ENCODE measurements at places on chromosomes 12 and 14. TPM values are rescaled to one million over a fixed set of nuclear protein-coding genes. Genes with fewer than 3 reads are reported as not detected.

The TMEM119 gene
- 7.2 TPM for total RNA-seq

The STON2 gene
- total RNA-seq, result 15.1 TPM

The TTC9 gene
- total RNA-seq, result 0.66 TPM

DNA sequence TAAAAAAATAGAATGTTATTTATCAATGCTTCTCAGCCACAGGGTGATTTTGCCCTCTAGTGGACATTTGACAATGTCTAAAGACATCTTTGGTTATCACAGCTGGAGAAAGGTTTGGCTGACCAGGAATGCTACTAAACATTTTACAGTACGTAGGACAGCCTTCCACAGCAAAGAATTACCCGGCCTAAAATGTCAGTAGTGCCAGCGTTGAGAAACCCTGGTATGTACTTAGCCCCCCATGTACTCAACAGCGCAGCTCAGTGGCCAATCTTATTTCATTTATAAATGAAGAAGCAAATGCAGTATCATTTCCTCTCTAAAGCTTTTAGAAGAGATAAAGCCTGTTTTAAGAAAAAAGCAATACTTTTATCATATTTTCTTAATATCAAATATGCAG is 5.8 kb downstream of the MARK3 start:
- no peak for DNase-seq
- no peak overlapping the region for H3K4me3 ChIP-seq
- no peaks in the 10 kb centered on the region for H3K36me3 ChIP-seq
- H3K4me1 ChIP-seq, result peaks cover 13% of the 10 kb centered on the region

GRCh38 chr12:92432724-92433441 is 269.9 kb upstream of the PLEKHG7 start:
- no peaks in the 10 kb centered on the region for H3K36me3 ChIP-seq
- H3K4me3 ChIP-seq, result no peak overlapping the region
- H3K4me1 ChIP-seq, result no peaks in the 10 kb centered on the region
- no peaks in the 10 kb centered on the region for H3K27me3 ChIP-seq
- no peak for DNase-seq

DNA sequence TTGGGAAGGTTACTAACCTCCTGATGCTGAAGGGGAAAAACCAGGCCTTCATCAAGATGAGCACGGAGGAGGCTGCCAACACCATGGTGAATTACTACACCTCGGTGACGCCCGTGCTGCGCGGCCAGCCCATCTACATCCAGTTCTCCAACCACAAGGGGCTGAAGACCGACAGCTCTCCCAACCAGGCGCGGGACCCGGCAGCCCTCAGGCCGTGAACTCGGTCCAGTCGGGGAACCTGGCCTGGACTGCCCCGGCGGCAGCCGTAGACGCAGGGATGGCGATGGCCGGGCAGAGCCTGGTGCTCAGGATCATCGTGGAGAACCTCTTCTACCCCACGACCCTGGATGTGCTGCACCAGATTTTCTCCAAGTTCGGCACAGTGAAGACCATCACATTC is 133.0 kb upstream of the FUT8 start:
- no peak for DNase-seq
- H3K27ac ChIP-seq, result no peak overlapping the region
- no peak overlapping the region for H3K4me3 ChIP-seq
- no peaks in the 10 kb centered on the region for H3K27me3 ChIP-seq

Measured in colonic mucosa (tissue), 4 donors.